GM10248 (cell line): ENCODE measurements at places on chromosomes 11 and 22.

- no peak for DNase-seq
Measured at GRCh38 chr11:112211536-112211935, 14.7 kb upstream of the PTS start.

DNA sequence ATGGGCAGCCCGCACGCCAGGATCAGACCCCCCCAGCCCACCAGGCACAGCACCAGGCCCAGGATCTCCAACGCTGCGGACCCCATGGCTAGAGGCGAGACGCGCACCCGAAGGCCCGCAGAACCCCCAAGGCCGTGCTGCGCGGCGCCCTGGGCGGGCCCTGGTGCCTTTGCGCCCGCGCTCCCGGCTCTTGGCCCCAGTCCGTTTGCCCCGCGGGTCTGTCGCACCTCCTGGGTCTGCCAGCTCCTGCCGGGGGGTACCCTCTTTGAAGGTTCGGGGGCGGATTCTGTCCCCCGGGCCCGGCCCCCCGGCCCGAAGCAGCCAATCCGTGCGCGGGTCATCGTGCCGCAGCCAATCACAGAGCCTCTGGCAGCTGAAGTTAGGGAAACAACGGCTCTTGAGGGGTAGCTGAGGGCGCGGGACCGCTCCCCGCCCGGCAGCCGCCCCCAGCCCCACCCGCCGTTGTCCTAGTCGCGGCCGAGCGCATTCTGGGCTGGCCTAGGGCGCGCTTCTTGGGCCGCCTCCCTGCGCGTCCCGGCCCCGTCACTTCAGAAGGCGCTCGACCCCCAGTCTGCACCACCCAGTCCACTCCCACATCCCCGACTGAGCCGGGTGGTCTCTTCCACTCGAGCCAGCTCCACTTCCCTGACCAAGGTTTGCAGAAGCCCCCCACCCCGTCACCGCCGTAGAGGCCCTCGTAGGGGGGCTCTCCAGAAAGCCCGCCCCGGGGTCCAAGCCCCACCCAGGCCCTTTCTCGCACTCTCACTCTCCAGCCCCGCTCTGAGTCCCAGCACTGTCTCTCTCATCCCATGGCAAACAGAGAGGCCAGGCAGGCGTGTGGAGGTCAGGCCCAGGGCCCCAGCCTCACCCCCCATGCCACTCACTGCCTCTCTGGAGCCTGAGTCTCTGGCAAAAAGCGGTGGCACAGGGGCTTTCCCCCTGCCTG lies at the start of gene CLDN5:
TSS of gene CLDN5 (minus strand) at position 241 of the 946 bp plus-strand sequence. CDS start at position 86, 155 bp downstream.
- DNase-seq: peak; percentile 34

DNA sequence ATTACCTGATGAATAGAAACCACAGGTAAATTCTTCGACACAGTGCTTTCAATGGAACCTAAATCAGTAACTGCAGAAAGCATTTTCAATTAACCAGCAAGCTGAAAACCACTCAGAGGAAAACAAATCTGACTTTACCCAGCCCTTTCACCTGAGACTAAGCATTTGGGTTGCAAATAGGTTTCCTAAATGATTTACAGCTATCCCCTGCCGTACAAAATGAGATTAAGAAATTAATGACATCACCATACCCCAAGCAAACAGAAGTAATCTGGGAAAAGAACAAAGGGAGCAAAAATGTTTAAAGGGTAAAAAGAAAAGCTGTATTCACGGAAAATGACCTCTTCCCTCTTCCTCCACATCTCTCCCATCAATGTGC lies 584 bp downstream of the NOX4 start:
- no peak for DNase-seq

GRCh38 chr11:66221726-66222236 lies 46.7 kb upstream of the RAB1B start:
- peak; percentile 39 for DNase-seq

DNA sequence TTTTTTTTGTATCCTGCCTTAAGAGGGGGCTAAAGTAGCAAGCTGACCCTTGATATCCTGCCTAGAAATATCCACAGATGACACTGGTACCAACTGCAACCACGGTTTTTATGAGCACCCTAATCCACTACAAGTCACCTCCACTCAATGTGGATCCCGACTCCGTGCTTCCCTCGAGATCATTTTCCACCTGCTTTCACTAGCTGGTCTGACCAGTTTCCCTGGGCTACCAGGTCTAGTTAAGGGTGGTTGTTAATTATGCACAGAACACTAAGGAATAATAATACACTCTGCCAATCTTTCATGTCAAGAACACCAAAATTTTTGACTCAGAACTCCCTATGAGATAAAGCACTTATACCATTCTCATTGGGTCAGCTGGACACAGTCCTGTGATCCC lies 82.3 kb downstream of the ABTB2 start:
- DNase-seq: no peak

DNA sequence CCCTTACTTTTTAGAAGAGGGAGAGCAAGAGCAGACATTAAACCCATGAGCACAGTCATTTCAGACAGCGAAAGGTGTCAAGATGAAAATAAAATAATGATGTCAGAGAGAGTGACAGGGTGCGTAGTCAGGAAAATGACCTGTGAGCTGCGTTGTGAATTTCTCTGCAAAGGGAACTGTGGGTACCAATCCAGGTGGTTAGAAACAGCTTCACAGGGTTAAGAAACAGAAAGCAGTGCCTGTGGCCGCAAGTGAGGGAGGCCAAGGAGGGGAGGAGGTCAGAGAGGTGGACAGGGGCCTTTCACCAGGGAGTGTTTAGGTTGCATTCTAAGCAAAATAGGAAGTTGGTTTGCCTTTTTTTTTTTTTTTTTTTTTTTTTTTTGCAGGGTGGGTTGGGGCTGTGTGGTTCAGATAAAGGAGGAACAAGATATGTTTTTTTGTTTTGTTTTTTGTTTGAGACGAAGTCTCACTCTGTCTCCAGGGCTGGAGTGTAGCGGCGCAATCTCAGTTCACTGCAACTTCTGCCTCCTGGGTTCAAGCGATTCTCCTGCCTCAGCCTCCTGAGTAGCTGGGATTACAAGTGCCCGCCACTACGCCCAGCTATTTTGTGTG lies 7.9 kb downstream of the TIGD3 start:
- DNase-seq: peak; percentile 70
